Fibroblast of skin of scalp (primary cell): ENCODE measurements at places on chromosomes 3 and 15.

DNA sequence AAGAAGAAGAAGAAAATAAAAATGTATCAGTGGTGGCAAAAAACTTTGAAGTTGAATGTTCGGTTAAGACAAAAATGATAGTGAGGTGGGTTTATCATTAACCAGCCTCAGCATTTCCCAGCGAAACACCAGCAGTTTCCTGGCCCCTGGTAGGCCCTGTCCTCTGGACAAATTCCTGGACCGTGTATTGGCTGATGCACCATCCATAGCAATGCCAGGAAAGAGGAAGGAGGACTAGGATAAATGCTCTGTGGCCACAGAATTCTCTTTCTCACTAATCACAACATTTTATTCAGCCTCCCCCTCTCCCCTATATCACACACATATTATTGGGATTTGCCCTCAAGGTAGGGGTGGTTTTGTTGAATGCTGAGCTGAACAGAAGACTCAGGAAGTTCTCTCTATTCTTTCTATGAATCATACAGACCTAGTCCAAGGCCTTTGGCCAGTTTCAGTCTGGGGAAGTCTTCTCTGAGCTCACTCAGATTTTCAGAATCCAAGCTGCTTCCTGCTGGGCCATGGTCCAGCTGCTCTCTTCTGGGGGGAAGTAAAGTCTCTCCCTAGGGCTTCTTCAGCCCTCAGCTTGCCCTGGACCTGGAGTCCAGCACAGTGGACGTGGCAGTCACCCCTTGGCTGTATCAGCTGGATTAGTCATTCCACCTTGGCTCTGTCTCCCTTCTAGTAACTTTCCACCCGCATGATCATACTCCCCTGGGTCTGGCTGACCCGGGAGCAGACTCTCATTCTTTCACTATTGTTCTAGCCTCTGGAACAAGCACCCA, 27.6 kb downstream of the SLC28A1 start:
- DNase-seq: peak; percentile 94

GRCh38 chr3:75983609-75984290, 198.4 kb upstream of the ZNF717 start:
- DNase-seq: no peak

DNA sequence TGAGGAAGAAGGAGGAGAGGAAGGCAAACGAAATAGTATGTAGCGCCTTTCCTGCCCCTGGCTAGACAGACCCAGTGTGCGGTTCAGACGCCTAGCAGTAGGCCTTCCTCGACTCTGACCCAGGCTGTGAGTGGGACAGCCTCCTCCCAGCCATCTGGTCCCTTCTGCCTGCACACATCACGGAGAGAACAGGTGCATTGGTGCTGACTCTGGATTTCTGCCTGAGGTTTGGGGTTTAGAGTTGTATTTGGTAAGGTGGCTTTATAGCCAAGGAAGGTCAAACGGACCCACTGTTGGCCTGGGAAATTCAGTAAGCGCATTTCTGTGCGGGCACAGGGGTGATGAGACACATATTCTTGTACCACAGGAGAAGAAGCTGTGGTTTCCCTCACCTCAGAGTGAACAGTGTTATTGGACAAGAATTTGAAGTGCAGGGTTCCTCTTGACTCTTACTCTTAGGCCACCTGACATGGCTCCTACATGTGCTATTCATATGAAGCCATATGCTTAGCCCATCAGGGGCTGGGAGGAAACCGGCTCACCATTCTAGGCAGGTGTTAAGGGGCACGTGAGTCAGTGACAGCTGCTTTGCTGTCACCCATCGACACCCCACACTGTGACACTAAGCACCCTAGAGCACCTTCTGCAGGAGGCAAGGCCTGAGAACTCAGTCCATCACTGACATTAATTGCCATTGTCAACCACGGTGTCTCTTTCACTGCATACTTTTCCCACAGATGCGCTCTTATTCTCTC, 143.3 kb downstream of the CHDH start:
- DNase-seq: no peak

- no peak for DNase-seq
These were observed 28.5 kb downstream of the TSPAN3 start for GRCh38 chr15:77042245-77042919.

DNA sequence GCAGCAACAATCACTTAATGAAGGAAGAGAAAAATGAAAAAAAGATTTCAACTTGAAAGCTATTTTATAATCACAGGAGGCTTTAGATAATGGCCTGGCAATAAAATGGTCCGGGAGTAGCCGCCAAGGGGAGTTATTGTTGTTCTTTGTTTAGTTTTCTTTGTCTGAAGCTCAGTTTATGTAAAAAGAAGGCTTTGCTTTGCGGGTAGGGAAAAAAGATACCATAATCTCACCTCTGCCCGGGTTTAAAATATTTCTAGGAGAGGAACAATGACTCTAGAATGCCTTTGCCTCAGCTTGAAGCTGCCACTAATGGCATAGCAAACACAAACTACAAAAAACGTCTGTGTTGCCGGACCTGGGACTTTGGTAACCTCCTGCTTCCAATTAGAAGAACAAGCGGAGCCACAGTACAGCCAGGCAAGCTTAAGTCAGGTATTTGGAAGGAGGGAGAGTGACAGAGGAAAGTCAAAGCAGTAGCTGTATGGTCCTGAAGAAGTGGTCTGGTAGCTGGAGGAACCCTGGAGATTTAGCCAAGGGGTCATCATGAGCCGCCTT, 764.5 kb downstream of the TUSC7 start:
- DNase-seq: no peak

DNA sequence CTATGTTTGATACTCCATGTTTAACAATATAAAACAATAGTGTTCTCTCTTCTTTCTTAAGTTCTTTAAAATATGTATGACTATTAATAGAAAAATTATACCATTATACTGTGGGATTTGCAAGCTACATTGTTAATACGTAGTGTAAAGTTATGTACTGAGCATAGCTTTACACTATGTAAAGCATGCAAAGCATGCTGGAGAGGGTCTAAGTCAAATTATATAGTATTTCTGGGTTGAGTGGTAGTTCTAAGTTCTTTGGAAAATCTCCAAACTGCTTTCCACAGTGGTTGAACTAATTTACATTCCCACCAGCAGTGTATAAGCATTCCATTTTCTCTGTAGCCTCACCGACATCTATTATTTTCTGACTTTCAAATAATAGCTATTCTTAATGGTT, 253.0 kb downstream of the RAP2B start:
- DNase-seq: peak; percentile 92

- no peak for DNase-seq
These were observed 486.8 kb downstream of the GBE1 start for GRCh38 chr3:81274671-81275070.

DNA sequence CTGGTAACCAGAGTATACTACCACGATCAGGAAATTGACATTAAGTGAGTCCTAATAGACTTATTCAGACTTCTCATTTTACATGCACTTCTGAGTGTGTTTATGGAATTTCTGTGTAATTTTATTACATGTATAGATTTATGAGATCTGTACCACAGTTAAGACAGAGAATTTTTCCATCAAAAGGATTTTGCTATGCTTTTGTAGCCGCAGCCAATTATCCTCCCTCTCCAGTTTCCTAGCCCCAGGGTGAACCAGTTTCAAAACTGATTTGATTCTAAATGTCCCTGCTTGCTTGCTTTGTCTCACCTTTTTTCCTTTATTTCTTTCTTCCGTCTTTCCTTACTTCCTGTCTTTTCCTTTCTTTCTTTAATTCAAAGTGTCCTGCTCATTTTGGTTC, 661.2 kb upstream of the BCHE start:
- DNase-seq: no peak

DNA sequence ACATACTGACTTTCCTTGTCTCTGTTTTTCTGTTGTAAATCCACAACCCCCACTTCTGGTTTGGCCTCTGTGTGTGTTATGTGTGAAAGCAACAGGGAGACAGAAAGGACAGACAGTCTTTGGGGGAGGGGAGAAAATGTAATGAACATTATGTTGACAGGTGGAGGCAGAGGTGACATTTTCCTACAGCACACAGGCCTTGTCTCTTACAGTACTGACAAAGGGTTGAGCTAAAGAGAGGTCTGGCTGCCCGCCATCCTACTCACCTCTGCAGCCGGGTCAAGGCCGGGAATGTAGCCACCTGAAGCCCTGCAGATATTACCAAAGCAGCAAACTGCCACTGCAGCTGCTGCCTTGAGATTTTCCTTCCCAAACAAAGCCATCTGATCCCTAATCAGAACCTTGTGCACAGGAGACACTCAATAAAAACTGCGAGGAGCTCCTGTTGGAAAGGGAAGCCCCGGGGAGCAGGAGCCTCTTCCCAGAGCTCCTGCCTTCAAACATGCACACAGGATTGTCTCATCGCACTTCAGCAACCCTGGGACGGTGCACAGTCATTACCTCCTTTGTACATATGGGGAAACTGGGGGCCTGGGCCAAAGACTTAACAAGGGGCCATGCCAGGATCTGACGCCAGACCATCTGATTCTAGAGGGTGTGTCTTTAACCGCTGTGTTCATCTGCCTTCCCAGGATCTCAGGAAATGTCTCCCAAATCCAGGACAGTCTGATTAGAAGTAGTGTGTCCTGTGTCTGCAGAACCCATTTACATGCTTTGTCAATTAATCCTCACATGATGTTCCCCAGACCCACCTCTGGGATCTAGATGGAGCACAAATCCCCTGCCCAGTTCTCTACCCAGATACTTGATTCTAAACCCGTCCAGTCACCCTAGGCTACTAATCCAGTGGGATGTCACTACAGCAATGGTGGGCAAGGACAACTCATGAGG, 14.2 kb downstream of the MYO5C start:
- DNase-seq: no peak

- no peak for DNase-seq
These were observed 97.2 kb downstream of the LRTM1 start for GRCh38 chr3:54830658-54831057.

DNA sequence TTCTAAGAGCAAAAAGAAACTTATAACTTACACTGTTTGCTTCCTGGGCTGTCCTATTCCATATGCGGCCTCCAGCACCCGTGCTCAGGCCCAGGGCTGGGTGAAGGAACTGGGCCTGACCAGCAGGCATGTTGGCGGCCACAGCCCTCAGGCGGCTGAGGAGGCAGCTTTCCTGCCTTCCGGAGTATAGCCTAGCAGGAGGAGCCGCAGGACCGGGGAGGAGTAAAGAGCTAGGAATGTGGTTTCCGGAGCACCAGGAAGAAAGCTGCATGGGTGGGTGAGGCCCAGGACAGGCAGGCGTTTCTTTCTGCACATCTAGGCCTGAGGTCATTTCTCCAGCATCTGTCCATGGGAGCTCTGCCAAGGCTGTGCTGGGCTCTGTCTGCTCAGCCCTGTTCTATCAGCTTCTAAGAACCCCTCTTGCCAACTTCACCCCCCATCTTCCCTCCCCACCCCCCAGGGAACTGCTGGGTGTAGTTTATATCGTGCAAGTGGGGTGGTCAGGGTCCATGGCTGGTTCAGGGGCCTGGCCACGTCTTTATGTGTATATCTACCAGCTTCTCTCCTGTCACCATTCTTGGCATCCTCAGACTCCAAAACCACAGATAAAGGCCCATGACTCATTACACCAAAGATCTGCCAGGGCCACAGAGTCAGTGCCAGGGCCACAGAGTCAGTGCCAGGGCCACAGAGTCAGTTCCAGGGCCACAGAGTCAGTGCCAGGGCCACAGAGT, 7.8 kb upstream of the KIF7 start:
- DNase-seq: peak; percentile 92

DNA sequence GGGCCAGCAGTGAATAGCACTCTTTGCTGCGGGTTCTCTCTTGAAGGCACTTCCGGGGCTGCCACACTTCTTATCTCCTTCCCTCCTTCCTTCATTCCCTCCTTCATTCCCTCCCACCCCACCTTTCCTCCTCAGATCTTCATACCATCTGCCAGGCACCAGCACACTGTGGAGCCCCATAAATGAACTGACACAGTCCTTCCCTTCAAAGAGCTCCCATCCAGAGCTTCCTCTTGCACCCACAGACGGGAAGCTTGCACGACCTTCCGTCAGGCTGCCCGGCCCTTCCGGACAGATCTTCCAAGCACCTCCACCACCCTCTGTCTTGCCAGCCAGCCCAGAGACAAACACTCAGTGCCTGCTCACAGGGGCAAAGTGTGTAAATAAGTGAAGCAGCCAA, 65.4 kb upstream of the HERC1 start:
- DNase-seq: no peak
